ENCODE measurements at places on chromosomes 2 and 18. TPM values are rescaled to one million over a fixed set of nuclear protein-coding genes. Genes with fewer than 3 reads are reported as not detected.

DNA sequence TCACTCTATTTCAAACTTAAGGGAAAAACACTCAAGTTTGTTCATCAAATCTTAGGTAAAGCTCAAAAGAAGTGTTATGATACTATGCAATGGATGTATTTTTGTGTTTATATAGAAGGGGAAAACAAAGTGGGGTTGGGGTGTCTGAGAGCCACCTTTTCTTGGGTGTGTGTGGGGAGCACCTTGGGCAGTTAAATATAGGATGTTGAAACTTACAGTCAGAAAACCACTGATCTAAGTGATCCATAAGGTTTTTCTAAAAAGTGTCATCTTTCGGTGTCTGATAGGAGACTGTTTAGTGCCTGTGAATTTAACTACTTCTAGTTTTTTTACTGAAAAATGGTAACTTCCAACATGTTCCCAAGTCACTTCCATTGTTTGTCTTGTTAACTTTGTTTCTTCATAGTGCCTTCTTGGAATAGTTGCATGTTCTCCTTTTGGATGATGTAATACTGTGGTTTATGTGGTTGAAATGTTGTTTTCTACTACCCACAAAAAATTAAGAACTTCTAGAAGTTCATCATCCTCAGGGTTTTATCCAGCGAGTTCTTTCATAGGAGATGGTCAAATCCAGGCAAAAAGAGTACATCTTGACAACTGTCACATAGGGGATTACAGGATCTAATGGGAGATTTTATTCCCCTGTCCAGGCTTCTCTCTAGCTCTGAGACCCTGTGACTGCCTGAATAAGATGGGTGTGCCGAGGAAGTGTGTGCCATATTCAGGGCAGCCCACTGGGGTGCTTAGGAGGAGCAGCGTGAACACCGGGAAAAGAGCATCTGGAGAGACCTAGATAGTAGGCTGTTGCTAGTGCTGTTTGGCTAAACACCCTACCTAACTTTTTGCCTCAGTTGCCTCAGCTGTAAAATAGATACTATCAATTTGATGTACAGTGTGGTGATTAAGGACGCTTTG lies 46.2 kb downstream of the CAB39 start:
- no peak for DNase-seq

TUBA3E gene
- total RNA-seq, result not detected

TMEM163 gene
- 10.1 TPM for total RNA-seq

GRCh38 chr2:20612925-20613916 lies 37.7 kb downstream of the HS1BP3 start:
- DNase-seq, result no peak

- no peak for DNase-seq
Measured at GRCh38 chr2:96916646-96917543, 47.0 kb upstream of the SEMA4C start.

DNA sequence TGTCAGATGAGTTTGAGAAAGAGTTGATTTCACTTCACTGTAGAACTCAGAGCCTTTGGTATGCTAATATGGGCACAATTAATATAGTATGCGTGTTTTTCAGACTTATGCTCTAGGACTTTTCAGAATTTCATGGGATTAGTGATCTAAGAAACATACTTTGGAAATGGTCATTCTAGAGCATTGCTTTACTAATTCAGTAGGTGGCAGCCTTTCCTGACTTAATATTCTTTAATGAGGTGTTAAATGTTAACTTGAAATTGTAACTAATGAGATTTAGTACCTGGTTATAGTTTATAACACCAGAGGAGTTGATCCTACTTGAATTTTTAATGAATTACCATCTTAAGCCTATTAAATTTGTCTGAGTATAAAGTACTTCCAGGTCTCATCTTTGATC lies 28.4 kb downstream of the ACTR2 start:
- DNase-seq, result no peak

GRCh38 chr2:74632939-74633312 lies 15.2 kb downstream of the M1AP start:
- DNase-seq, result no peak

DNA sequence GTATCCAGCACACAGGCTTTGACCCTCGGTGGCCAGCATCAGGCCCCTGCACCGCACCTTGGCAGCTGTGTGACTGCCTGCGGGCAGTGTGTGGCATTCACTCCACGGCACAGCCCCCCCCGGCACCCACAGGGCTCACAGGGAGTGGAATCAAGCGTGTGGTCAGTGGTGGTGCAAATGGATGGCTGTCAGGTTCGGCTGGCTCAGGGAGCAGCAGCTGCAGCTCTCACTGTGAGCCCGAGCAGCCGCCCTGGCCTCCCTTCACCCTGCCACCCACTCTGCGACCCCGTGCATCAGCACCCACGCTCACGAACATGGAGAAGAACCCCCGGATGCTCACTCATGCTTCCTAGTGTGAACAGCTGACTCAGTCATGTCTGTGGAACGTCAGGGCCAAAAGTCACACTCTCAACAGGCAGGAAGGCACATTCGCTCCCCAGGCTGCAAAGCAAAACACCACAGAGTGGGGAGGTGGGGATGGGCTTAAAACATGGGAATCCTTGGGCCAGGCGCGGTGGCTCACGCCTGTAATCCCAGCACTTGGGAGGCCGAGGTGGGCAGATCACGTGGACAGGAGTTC lies 41.5 kb upstream of the GPC1 start:
- no peak for DNase-seq

- DNase-seq, result no peak
Measured at GRCh38 chr2:241201445-241202267, 13.2 kb downstream of the ANO7 start.

- DNase-seq, result no peak
Measured at GRCh38 chr2:39492095-39492590, 55.1 kb upstream of the MAP4K3 start.

UGT1A4 gene
- total RNA-seq, result 23.2 TPM

DNA sequence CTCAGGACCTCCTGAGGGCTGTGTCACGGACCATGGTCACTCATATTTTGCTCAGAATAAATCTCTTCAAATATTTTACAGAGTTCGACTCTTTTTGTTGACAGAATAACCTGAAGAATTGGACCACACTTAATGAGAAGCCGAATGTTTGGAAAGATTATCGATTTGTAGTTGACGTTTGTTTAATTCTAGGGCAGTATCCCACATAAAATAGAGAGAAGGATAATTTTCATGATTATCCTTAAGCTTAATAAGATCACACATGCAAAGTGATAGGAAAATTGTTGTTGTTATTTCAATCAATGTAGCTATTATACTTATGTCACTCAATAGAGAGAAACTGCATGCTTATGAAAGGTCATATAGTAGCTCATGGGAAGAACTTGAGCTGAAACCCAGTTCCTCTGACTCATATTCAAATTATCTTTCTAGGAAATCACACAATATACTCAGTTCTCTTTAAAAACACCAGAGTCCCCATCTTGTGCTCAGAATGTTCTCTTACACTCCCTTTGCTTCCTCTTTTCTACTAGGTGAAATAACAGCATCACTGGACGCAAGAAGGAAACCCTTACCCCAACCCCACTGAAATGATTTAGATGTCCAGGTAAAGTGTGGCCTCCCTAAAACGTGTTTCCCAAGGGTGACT lies 982.1 kb downstream of the TSN start:
- DNase-seq, result no peak

- no peak for DNase-seq
Measured at GRCh38 chr2:47019532-47019931, 103.9 kb upstream of the MCFD2 start.
